ENCODE measurements at places on chromosomes 13 and 19.

GRCh38 chr13:51549050-51549449, 35.2 kb upstream of the WDFY2 start:
- DNase-seq, result no peak

- no peak for DNase-seq
Measured at GRCh38 chr13:64718116-64718515, 2512.0 kb downstream of the PCDH9 start.

DNA sequence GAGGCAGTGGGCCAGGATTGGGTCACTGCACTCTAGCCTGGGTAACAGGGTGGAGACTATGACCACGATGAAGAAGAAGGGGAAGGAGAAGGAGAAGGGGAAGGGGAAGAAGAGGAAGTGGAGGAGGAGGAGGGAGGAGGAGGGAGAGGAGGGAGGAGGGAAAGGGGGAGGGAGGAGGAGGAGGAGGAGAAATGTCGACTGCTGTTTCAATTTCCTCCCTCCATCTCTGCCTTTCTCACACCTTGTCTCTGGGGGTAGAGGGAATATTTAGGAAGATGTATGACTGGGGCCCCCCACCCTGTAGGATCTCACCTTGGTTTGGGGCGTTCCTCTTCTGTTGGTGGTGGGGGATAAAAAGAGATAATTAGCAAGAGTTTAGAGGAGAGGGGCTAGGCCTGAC, 3.8 kb downstream of the TNNT1 start:
- DNase-seq, result no peak

DNA sequence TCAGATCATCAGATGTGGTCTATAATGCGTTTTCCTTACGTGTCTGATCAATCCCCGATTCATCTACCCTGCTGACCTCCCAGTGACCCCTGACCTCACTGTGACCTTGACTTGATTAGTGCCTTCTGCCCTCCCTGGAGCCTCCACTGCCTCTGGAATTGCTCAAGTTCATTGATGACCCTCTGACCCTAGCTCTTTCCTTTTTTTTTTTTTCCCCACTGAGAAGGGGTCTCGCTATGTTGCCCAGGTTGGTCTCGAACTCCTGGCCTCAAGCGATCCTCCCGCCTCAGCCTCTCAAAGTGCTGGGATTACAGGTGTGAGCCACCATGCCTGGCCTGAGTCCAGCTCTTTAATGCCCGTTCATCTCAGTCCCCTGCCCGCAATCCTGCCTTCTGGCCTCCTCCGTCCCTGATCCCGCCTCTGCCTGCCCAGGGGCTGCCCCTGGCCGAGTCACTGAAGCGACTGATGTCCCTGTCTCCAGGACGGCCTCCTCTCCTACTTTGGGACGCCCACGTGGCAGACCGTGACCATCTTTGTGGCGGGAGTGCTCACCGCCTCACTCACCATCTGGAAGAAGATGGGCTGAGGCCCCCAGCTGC, 4.0 kb upstream of the FTL start:
- DNase-seq, result no peak

DNA sequence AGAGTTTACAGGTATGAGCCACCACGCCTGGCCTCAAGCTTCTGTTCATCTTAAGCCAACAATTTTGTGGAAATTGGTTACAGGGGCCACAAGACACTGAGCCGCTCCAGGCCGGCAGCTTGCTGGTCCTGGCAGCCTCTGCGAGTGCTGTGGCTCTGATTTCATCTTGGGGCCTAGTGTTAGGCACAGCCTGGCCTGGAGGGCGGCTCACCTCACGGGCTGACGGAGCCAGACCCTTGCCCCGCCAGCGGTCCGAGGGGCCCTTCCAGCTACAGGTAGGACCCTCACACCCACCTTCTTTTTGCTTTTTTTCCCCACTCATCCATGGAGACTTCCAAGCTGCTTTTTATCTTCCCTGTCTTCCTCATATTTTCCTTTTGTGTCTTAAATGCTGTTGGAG, 8.6 kb downstream of the ZNF544 start:
- DNase-seq, result no peak

DNA sequence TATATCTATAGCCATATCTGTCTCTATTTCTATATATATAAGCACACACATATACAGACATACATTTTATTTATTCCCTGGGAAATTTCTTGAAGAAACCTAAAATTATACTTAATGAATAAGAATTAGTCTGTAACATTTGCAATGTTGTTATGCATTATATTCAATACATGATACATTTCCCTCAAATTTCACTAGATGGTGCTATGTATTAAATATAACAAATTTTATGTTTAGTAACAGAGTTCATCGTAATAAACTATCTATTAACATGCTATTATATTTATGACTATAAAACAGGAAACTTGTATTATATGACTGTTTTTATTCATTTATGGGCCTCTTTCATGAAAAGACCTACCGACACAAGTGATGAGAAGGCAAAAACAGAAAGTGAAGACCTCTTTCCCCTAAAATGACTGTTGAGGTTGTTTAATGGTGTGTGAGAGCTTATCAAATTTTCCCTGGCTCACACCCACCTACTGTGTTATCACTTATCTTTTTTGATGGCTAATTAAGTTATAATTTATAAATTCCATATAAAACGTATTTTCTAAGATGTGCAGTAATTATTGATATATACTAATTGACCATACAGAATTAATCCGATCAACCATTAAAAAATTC, 881.9 kb downstream of the SLITRK6 start:
- no peak for DNase-seq

- DNase-seq, result no peak
Measured at GRCh38 chr13:86510792-86511191, 711.6 kb upstream of the SLITRK6 start.

- DNase-seq, result no peak
Measured at GRCh38 chr19:31167690-31168089, 181.5 kb downstream of the TSHZ3 start.

- no peak for DNase-seq
Measured at GRCh38 chr19:33207903-33208302, 13.8 kb downstream of the LRP3 start.

GRCh38 chr19:7787141-7787540, 24.1 kb downstream of the CLEC4M start:
- no peak for DNase-seq

- DNase-seq, result no peak
Measured at GRCh38 chr13:98083507-98083906, 59.4 kb upstream of the FARP1 start.

DNA sequence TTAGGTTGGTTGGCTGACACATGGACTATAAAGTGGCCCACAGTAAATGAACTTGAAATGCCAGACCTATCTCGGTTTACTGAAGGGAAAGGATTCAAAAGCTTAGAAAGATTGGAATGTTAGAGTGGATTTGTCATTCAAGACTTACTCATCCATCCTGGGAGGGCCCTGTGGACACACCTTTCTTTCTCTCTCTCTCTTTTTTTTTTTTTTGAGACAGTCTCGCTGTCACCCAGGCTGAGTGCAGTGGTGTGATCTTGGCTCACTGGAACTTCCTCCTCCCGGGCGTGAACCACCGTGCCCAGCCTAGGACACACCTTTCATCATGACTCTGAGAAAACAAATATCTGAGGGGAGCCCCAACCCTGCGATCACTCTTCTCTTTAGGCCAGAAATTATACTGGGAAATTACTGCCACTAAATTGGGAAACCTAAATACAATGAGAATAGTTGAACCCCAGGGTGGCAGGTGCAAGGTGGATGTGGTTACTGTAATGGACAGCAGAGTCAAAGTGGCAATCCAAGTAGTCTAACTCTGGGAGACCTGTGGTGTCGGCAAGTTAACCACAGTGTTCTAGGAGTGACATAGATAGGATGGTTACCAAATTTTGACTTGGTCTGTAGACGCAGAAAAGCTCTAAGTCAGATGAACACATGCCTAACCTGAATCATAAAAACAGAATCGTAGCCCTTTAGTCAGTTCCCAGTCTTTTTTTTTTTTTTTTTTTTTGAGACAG, 47.1 kb upstream of the ZMYM5 start:
- no peak for DNase-seq

- no peak for DNase-seq
Measured at GRCh38 chr13:110719036-110719710, 5.7 kb downstream of the ING1 start.

DNA sequence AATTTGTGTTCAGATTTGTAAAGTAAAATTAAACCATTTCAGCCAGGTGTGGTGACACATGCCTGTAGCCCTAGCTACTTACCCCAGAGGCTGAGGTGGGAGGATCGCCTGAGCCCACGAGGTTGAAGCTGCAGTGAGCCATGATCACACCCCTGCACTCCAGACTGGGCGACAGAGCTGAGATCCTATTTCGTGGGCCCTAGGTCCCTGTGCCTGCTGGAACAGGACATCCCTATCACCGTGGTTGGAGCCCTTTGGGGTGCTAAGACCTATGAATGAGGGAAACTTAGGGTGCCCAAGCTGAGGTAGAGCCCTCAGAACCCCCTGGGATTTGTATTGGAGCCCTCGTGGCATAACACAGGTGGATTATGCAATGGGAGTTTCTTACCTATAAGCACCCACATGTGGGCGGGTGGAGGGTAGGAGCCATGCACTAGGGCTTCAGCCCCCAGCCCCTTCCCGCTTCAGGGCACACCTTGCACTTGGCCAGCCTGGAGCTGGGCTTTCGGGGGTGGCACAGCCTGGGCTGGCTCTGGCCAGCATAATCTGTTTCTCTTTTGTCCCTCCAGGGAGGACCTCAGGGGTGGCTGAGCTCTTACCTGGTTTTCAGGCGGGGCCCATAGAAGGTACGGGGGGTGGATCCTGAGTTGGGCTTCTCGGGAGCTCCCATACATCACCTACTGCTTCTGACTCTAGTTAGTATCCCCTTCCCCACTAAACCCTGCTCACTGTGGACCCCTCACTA, 7.2 kb upstream of the USF2 start:
- no peak for DNase-seq

GRCh38 chr13:53743906-53744305, 715.3 kb downstream of the OLFM4 start:
- no peak for DNase-seq

DNA sequence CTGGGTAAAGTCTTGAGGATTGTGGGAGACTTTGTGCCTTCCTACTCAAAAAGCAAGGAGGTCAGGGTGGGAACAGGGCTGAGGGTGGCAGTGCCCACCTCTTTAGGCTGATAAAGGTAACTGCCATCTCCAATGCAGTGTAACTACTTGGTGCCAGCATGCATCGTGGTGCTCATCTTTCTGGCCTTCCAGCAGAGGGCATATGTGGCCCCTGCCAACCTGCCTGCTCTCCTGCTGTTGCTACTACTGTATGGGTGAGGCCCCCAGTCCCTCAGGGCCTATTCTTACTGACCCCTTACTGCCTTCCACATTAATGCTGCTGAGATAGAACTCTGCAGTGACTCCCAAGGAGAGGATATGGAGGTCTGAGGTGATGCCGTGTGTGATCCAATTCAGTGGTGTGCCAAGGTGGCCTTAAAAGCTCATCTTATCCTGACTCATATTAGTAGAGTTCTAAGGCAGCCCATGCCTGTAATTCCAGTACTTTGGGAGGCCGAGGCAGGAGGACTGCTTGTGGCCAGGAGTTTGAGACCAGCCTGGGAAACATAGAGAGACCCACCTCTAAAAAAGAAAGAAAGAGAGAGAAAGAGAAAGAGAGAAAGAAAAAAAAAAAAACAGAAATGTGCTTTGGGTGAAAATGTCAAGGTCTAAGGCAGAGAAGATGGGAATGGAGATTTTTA, 9.7 kb upstream of the ARHGAP45 start:
- DNase-seq, result no peak

GRCh38 chr19:52664461-52664860, 26.3 kb upstream of the ZNF83 start:
- DNase-seq, result no peak

DNA sequence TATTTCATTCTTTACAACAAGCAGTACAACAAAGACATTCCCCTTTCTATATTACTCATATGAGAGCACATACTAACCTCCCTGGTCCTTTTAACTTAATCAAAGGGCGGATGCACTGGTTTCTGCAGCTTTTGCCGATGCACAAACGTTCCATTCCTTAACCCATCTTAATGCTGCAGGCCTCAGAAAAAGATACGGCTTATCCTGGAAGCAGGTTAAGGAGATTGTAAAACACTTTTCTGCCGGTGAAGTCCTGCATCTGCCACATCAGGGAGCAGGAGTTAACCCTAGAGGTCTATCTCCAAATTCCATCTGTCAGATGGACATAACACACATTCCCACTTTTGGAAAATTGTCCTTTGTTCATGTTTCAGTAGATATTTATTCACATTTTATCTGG, 11.5 kb upstream of the ZNF814 start:
- no peak for DNase-seq

GRCh38 chr19:55678121-55678671, 3.2 kb downstream of the EPN1 start:
- no peak for DNase-seq

- DNase-seq, result no peak
Measured at GRCh38 chr13:36921631-36922301, 1.7 kb upstream of the SMAD9 start.

All from T-helper 9 cell (primary cell).